Spinal cord (tissue), 10 donors: ENCODE measurements at places on chromosomes 3 and 15. TPM values are rescaled to one million over a fixed set of nuclear protein-coding genes. Genes with fewer than 3 reads are reported as not detected.

The WDR93 gene
- total RNA-seq, result 0.69 TPM

The HAPLN3 gene
- total RNA-seq, result 12.6 TPM

The CCR3 gene
- not detected for total RNA-seq

The FETUB gene
- not detected for total RNA-seq

The MED12L gene
- 11.9 TPM for total RNA-seq

The SERF2 gene
- total RNA-seq, result 884 TPM

The LAMB2 gene
- 225 TPM for total RNA-seq

The ANKRD34C gene
- 0.99 TPM for total RNA-seq

The CPLX3 gene
- total RNA-seq, result 0.20 TPM

The CIB2 gene
- 18.2 TPM for total RNA-seq

The SERINC4 gene
- total RNA-seq, result 0.72 TPM
